ENCODE measurements at places on chromosomes 3 and 15. TPM values are rescaled to one million over a fixed set of nuclear protein-coding genes. Genes with fewer than 3 reads are reported as not detected.
A peak's percentile ranks its signal among the peaks of the same experiment; 100 is the strongest.

The CD200R1 gene
- under 0.01 TPM for total RNA-seq

DNA sequence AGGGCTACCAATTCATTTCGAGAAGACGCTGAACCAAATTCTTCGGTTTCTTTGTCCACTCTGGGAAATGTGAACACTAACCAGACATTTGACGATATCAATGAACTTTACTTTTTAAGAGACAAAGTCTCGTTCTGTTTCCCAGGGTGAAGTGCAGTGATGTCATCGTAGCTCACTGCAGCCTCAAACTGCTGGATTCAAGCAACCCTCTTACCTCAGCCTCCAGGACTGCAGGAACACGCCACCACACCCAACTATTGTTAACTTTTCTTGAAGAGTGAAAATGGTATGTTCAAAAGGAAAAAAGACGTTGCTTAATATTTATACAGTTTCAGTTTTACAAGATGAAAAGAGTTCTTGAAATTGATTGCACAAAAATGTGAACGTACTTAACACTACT lies 30.6 kb downstream of the MB21D2 start:
- DNase-seq: no peak
- no peaks in the 10 kb centered on the region for H3K27me3 ChIP-seq
- H3K27ac ChIP-seq: peak overlapping the region; percentile 88
- no peaks in the 10 kb centered on the region for H3K36me3 ChIP-seq

GRCh38 chr3:42732196-42732828 lies 29.7 kb upstream of the HHATL start:
- H3K27me3 ChIP-seq: peaks cover 6% of the 10 kb centered on the region
- no peak overlapping the region for H3K4me3 ChIP-seq
- no peak for DNase-seq
- no peak overlapping the region for H3K27ac ChIP-seq

The CELF6 gene
- total RNA-seq: 0.36 TPM

GRCh38 chr3:50226888-50227389 lies 9.1 kb upstream of the GNAI2 start:
- peak overlapping the region; percentile 41 for H3K27ac ChIP-seq
- peak; percentile 92 for DNase-seq
- no peaks in the 10 kb centered on the region for H3K36me3 ChIP-seq
- H3K4me1 ChIP-seq: peaks cover 21% of the 10 kb centered on the region

The GOLGA8K gene
- 0.36 TPM for total RNA-seq

GRCh38 chr15:55016225-55016624 lies 180.5 kb downstream of the RSL24D1 start:
- no peak for DNase-seq
- H3K27me3 ChIP-seq: no peaks in the 10 kb centered on the region
- H3K4me3 ChIP-seq: no peak overlapping the region
- H3K36me3 ChIP-seq: no peaks in the 10 kb centered on the region

The TKT gene
- 453 TPM for total RNA-seq

- H3K4me1 ChIP-seq: peaks cover 3% of the 10 kb centered on the region
- peaks cover 24% of the 10 kb centered on the region for H3K36me3 ChIP-seq
- no peak overlapping the region for H3K4me3 ChIP-seq
- DNase-seq: peak; percentile 11
- no peak overlapping the region for H3K27ac ChIP-seq
Observed at GRCh38 chr3:182837855-182838454, 44.7 kb downstream of the ATP11B start.

- no peak for DNase-seq
- no peaks in the 10 kb centered on the region for H3K27me3 ChIP-seq
- H3K4me1 ChIP-seq: peaks cover 14% of the 10 kb centered on the region
- H3K27ac ChIP-seq: no peak overlapping the region
Observed at GRCh38 chr3:14950274-14950673, 2.9 kb downstream of the NR2C2 start.

The PLA2G4D gene
- total RNA-seq: not detected

DNA sequence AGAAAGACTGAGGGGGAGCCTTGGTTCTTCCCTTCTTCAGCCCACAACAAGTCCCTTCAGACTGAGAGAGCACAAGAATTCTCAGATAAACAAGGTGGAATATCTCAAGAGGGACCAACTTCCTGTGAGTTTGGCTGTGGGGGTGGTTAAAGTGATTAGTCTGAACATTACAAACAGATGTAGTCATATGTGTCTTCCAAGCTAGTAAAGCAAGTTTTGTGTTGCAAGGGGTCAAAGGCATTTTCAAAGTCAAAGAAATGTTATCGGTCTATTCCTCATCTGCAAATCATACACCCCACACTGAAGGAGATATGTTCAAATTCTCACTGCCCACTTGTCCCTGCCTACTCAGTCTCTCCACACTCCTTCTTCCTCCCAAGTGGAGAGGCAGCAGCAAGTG lies 242.5 kb downstream of the FAM43A start:
- no peaks in the 10 kb centered on the region for H3K36me3 ChIP-seq
- H3K4me3 ChIP-seq: no peak overlapping the region
- H3K27ac ChIP-seq: no peak overlapping the region
- H3K27me3 ChIP-seq: no peaks in the 10 kb centered on the region
- H3K4me1 ChIP-seq: peaks cover 40% of the 10 kb centered on the region

DNA sequence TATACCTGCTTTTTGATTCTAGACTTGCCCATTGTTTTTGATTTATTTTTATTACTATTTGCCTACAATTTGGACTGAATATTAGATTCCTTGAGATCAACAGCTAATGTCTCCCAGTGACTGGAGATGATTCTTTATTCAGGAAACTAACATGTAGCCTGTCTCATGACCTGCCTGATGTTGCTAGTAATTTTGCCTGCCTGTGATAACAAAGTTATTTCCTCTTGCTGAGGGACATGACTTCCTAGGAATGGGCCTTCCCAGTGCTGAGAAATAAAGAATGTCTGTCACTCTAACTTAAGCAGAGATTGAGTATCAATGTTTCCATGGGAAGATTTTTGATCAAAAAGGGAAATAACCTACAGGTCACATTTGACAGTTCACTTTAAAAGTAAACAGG lies 13.4 kb upstream of the NPHP3 start:
- DNase-seq: no peak
- H3K27me3 ChIP-seq: peaks cover 16% of the 10 kb centered on the region
- no peak overlapping the region for H3K4me3 ChIP-seq

DNA sequence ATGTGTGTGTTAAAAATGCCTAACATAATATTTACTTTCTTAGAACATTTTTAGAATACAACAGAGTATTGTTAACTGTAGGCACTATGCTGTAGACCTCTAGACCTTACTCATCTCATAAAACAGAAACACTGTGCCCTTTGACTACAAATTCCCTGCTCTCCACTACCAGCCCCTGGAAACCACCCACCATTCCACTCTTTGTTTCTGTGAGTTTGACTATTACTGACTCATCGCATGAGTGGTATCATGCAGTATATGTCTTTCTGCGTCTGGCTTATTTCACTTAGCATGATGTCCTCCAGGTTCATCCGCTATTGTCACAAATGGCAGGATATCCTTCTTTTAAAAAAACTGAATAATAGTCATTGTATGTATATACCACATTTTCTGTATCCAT lies 216.7 kb upstream of the CFAP20DC start:
- H3K27me3 ChIP-seq: no peaks in the 10 kb centered on the region
- H3K4me3 ChIP-seq: no peak overlapping the region
- no peak for DNase-seq
- peaks cover 6% of the 10 kb centered on the region for H3K4me1 ChIP-seq
- no peak overlapping the region for H3K27ac ChIP-seq
